Fibroblast of skin of right biceps (primary cell): ENCODE measurements at places on chromosomes 4 and X.

DNA sequence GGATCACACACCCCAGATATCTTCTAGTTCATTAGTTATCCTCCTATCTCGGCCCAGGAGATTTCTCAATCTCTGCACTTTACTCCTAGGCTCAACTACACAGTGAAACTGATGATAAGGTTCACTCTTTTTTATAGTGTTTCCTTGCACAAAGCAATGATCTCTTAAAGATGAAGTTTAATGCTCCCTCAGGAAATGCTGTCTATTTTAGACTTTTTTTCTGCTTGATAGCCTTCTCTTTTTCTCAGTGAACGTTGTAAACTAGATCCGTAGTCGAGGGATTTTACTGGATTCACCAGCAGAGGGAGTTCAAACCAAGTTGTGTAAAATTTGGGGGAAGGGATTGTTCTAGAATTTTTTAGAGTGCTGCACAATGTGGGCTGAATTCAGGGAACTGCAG lies 269.6 kb downstream of the GBA3 start:
- peak; percentile 55 for DNase-seq

GRCh38 chr4:2057382-2058065 lies 1.6 kb upstream of the NAT8L start:
- no peak for DNase-seq

DNA sequence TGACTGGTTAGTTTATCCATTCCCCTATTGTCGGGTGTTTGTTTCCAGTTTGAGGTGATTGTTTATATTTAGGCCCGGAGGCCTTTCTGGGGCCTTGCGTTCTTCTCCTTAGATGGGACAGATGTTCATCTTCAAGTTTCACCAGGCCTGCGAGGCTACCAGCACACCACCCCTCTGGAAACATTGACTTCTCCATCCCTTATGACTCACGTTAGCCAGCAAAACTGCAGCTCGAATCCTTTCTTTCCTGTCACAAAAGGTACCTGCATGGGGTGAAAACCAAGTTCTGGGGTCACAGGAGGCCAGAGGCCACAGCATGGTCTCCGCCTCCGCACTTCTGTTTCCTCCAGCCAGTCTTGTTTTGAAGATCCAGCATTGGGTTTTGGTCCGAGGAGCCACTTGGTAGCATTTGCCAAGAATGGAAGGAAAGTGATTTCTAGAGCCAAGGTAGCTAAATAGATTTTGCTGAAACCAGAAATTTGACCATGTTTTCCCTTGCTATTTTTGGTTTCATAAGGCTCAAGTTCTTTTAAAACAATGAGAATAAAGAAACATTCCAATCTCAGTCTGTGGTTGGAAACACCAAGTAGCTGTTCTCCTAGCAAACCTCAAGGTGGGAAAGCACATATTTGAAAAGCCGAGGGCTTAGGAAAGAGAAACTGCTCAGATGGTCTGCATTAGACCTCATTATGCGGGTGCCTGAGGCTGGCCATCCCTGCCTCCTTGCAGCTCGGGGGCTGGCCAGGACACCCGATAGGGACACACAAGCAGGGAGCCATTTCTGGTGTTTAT lies 5.6 kb downstream of the NYX start:
- peak; percentile 66 for DNase-seq

DNA sequence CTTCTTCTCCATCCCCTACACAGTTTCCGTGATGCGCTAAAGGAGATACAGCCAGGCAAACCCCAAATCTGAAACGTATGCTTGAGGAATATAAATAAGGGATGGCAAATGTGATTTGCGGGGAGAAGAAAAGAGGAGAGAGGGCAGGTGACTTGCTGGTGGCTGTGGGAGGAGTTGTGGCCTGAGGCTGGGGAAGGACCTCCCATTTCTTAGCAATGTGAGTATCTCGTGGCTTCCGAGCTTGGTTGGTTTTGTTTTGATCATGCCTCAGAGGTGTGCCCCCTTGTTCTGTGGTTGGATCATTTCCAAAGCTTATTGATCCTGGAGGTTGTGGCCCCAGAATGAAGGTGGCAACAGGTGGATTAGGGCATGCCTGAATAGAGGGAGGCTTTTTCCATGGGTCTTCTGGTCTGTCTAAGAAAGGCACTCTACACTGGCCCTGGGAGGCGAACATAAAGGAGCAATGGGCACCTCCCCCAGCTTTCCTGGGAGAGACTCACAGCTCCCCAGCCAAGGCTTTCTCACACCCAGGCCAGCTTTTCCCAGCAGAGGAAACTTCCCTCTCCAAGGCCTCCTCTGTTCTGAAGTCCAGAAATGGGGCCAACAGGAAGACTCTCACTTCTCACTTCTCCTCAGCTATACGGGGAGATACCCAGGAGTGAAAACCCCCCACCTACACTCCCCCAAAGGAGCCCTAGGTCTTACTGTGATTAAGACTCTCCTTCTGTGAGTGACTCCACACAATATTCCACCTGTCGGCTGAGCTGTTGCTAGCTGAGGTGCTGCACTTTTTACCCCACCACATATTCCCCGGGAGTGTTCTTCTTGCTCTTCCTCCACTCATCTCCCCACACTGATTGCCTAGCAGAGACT lies 40.0 kb downstream of the C4orf51 start:
- DNase-seq = no peak

- DNase-seq = no peak
Measured at GRCh38 chr4:1339489-1339888, 7.5 kb upstream of the UVSSA start.

GRCh38 chrX:13661735-13662288 lies 8.9 kb downstream of the TCEANC start:
- no peak for DNase-seq

DNA sequence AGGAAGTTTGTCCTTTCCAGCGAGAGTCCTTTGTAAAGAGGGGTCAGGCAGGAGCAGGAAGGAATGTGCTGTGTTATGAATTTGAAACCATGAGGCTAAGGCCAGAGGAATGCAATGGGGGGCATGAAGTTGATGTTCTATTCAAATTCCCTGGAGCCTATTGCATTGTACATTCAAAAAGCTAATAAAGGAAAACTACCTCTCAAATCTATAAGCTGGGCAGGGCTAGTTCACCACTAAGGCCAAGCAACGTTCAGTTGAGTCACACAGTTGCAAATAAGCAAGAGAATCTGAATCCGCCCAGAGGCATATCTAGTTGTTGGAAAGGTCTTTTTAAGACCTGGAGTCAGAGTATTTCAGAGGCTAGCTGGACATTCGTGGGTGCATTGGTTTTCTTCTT lies 148.3 kb downstream of the DCTD start:
- peak; percentile 32 for DNase-seq

DNA sequence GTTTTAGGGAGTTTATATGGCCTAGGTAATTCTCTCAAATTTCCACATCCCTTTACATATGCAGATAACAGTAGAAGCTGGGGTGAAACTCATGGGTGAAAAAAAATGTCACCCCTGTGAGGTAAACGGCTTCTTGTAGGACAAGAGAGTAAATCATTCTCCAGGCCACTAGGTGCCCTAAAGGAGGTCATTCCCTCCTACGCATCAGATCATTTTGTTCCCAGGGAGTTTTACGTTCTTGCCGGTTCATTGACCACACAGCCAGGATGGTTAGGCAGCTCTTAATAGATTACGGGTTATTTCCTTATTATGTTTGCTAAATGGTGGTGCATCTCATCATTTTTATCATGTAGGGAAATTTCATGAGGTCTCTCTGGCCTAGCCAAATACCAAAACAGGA lies 225.8 kb upstream of the NOCT start:
- DNase-seq = no peak
